Left lung (tissue), 14 donors: ENCODE measurements at places on chromosomes 16 and 17. TPM values are rescaled to one million over a fixed set of nuclear protein-coding genes. Genes with fewer than 3 reads are reported as not detected.

DNA sequence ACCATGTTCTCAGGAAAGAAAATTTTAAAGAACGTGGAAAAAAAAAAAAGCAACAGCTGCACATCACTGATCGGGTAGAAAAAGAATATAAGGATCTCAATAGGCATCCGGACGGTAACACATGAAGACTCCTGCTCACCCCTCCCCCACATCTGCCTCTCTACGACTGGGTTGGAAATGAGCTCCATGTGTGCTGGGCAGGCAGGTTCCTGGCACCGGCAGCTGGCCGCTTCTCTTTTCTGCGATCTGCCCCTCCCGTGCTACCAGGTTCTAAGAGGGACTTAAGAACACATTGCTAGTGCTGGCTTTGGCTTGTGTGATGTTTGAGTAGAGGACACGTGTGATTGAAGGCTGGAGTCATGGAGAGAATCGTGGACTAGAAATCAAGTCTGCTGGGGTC lies 115.5 kb downstream of the AATF start:
- no peak for DNase-seq

The UMOD gene
- not detected for total RNA-seq

The TAC4 gene
- total RNA-seq: not detected

DNA sequence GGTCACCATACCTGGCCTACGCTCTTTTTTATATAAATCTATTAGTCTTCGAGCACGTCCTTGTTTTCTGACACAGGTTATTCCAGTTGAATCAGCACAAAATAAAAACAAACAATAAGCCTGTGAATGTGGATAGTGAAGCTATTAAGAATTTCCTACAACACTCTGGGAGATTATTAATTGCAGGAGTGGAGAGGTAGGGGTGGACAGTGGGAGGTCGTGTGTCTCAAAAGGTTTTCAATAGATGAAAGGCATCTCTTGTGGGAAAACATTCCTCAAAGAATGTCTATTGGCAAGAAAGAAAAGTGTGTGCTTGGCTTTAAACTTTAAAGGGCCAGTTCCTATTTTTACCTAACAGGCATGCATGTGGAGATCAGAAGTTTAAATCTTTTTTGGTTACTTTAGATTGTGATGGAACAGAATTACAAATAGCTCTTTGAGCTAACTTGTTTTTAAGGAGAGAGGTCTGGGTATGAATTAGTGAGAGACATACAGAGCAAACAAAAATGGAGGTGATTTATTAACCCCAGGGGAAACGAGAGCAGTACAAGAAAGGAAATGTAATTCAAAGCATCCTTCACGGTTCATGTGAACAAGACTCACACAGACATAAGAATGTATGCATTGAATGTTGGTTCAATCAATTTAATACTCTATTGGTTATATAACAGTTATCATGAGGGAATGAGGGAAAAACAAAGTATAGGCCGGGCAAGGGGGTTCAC lies 9.0 kb downstream of the SMYD4 start:
- DNase-seq: no peak

DNA sequence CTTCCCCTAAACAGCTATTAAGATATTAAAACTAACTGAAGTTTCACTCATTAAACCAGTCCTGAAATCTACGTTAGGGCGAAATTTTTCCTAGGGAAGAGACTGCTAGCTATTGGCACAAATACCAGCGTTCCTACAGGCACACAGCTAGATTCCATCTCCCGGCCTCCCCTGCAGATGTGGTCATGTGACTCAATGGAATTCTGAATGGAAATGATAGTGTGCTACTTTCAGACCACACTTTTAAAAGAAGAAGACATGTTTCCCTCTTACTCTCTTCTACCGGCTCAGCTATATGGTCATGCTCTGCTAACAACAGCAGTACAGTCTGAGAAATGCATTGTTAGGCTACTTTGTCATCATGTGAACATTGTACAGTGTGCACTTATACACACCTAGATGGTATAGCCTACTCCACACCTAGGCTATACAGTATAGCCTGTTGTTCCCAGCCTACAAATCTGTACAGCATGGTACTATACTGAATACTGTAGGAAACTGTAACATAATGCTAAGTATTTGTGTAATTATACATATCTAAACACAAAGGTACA lies 31.4 kb downstream of the OGFOD1 start:
- no peak for DNase-seq
